Left ventricle myocardium inferior (tissue), 1 donor: ENCODE measurements at places on chromosomes 4 and X. TPM values are rescaled to one million over a fixed set of nuclear protein-coding genes. Genes with fewer than 3 reads are reported as not detected.

DNA sequence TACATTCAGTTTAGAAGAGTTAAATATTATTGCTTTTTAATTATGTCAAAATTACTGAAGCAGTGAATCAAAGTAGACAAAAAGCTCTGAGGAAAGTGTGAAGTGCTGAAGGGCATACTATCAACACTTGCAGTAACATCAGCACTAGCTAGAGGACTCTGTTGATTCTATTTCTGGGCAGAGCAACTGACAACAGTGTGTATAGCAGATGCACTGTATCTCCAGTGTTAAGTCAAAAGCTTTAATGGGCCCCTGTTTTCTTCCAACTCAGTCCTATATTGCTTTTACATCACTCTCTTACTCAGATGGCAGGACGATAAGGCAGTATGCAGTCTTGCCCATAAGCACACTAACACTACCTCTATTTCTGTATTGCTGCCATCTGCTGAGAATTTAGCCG lies 435.2 kb upstream of the AMOT start:
- no peak for DNase-seq

ARHGAP36 gene
- total RNA-seq: not detected

GRCh38 chr4:143351149-143351691 lies 14.5 kb downstream of the GAB1 start:
- DNase-seq: no peak

DNA sequence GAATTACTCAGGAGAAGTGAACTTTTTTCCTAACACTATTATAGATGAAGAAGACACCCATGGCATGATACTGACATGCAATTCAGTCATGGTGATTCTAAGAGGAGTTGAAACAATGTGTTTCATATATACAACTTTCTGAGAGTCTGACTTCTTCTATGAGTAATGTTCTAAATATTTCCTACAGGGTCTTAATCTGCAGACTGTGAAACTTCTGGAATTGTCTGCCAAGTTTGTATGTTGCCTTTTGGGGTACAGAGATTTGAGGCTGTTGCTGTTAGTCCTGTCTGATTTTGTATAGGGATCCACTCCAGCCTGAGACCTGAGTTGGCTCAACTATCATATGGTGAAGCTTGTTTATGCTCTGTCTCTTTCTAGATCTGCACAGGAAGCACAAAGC lies 160.6 kb upstream of the GATB start:
- DNase-seq: no peak

NKRF gene
- total RNA-seq: 3.7 TPM

DNA sequence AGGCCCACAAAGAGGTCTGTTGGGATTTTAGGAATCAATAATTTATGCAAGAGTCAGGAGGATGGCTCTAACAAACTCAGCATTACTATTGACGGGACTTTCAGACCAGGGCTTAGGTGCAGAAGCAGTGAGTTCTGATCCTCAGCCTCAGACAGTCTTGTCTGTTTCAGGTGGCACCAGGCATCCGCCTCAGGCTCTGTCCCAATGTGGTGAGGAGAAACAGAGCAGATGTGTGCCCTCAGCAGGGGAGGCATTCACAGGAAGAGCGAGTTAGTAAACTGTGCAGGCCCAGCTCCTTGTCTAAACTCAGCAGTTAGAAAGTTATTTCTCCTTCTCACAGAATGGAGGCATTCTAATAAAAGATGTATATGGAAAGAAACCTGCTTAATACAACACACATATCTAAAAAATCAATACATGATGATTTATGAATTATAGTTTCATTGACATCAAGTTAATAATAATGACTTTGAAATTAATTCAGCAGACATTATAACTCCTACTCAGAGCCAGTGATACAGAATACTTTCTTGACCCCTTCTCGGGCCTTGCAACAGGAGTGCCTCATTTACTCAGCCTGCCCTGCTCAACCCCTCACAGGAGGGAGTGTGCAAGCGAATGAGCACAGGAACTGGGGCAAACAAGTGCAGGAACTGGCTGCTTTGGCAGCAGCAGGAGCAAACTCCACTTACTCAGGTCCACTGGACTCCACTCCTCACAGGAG lies 202.8 kb upstream of the SMIM31 start:
- no peak for DNase-seq

- DNase-seq: peak; percentile 25
Observed at GRCh38 chr4:142940425-142941330, 94.6 kb upstream of the INPP4B start.

DNA sequence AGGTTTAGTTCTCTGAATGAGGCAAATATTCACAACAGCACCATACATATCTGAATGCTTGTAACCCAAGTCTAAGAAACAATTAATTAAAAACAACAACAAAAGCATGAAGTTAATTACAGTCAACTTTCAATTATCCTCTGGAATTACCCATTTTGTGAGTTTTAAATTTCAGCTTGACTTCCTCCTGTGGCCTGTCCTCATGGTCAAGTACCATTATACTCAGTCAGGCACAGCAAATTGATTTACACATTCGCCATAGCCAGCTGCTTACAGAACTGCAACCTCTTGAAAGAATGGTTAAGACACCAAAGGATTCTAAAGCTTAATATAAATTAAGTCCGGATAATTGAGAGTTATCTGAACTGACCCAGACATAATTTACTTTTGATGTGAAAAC lies 306.5 kb downstream of the CAMK2D start:
- DNase-seq: no peak

F8 gene
- total RNA-seq: 49.7 TPM

- no peak for DNase-seq
Observed at GRCh38 chr4:179278647-179279046, 1836.4 kb upstream of the AGA start.

DNA sequence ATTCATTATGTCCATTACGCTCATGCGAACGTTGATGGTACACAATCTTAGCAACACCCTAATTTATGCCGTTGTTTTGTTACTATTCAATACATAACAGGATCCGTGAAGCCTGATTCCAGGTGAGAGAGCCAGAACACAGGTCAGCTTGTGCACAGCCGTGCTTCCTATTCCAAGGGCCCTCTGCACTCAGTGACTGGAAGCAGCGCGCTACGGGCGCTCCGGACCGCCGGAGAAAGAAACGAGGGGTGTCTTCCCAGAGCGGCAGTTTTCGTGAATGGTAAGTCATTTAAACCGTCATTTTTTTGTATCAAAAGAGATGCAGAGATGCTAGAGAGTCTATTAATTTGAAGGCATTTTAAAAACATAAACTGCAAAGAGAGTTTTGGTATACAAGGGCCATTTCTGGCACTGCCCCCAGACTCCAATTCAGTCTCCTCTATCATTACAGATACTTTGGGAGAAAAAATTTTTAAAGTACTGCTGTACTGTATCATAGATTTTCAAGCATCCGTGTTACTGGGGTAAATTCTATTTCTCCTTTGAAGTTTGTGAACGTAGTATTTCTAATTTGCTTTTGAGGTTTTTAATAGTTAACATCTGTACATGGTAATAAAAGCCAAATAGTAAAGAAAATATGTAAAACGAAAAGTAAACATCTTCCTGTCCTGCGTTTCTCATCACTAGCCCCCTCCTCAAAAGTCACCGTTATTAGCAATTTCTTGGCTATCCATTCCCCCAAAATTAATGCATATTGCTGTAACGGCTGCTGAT lies 6.6 kb downstream of the SLC25A5 start:
- no peak for DNase-seq

DNA sequence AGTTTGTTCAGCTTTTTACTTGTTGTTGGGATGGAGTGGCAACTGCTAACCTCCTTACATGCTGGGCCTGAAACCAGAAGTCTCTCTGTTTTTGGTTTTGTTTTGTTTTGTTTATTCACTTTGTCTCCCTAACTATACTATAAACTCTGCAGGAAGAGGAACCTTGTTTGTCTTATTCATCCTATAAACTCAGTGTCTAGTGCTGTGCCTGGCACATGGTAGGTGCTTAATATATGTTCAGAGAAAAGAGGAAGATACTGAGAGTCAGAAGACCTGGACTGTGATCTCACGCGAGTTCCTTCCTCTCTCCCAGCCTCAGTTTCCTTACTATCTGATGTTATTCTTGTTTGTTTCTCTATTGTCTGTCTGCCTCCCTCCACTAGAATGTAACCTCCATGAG lies 71.3 kb downstream of the PRPS1 start:
- no peak for DNase-seq

GPC4 gene
- 7.1 TPM for total RNA-seq

DNA sequence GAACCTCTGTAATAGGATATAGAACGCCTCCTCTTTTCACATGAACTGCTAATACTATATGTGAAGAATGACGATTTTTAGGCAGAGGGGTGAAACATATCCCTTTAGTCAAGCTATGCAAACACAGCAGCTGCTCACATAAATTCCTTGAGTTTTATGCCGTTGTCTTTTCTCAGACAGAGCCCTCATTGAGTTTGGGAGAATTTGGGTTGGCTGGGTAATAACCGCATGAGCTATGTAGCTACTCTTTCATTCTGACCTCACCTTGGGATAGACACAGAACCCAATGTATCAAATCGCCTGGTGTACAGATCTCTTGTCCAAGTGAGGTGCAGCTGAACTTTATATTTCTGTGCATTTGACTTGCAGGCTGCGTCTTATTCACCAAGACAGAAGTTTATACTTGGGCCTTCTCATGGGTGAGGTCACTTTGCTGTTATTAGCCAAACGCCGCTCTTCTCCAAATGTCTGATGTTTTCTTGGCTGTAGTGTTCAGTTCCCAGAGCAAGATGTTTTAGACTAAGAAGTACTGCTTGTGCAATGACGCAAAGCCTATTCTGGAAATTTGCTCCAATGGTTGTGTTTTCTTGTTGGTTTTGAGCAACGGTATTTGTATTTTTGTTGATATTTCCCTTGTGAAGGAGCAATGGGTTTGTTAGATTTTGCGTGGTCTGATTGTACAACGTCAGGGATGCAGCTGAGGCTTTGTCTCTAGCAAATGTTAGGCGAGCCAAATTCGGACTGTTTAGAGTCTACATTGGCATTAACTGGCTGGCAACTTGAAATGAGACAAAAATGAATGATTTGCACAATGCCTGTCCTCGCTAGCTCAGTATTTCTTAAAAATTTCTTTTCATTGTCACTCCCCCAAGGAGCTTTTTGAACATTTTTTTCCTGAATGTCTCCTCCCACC lies 11.2 kb upstream of the SPARCL1 start:
- no peak for DNase-seq

- no peak for DNase-seq
Observed at GRCh38 chr4:96170198-96170597, 330.3 kb downstream of the PDHA2 start.

DNA sequence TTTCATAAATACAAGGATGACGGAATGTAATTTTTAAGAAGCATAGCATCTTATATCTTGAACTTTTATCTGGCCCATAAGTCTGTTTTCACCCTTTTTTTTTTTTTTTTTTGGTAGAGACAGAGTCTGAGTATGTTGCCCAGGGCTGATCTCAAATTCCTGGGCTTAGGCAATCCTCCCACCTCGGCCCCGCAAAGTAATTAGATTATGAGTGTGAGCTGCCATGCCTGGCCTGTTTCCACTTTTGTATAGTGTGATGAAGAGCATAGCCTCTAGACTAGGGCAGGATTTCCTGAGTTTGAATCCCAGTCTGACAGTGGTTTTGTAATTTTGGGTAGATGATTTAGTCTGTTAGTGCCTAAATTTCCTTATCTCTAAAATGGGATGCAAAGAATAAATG lies 11.0 kb downstream of the STIM2 start:
- DNase-seq: no peak

DNA sequence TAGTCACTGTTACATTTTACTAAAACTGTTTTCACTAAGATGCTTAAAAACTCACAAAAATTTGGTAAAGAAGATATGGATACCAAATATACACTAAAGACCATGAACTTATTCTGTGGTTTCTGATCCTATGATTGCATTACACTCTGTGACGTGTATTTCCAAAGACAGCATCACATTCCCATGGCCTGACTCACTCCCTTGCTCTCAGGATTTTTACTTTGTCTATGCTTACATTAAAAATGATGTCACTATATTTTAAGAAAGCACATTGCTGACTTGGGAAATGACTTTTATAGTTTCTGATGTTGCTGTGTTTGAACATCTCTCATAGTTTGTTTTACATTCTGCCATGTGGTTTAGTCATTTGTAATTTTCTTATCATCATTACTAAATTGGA lies 327.9 kb upstream of the MAGEB18 start:
- no peak for DNase-seq

GRCh38 chr4:168815379-168816345 lies 194.4 kb downstream of the CBR4 start:
- DNase-seq: no peak

PTCHD1 gene
- total RNA-seq: 0.22 TPM

GRCh38 chr4:7988437-7988836 lies 48.8 kb upstream of the AFAP1 start:
- no peak for DNase-seq

- no peak for DNase-seq
Observed at GRCh38 chrX:141989815-141990214, 86.1 kb downstream of the MAGEC1 start.

DNA sequence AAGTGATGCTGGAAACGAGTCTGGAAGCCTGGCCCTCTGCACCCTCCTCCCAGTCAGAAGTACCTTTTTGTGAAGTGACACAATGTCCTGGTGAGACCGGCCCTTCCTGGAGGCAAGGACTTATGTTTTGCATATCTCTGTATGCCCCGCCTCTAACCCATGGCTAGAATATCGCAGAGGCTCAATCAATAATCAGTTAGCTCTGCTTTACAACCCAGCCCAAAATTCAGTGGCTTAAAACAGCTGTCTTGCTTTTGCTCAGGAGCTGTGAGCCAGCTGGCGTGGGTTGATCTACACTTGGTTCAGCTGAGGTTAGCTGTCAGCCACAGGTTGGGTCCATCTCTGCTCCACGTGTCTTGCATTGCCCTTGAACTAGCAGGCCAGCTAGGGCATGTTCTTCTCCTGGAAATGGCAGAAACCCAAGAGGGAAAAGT lies 98.8 kb upstream of the METTL14 start:
- peak; percentile 69 for DNase-seq

- DNase-seq: no peak
Observed at GRCh38 chr4:31964685-31965084, 1244.5 kb downstream of the PCDH7 start.

DNA sequence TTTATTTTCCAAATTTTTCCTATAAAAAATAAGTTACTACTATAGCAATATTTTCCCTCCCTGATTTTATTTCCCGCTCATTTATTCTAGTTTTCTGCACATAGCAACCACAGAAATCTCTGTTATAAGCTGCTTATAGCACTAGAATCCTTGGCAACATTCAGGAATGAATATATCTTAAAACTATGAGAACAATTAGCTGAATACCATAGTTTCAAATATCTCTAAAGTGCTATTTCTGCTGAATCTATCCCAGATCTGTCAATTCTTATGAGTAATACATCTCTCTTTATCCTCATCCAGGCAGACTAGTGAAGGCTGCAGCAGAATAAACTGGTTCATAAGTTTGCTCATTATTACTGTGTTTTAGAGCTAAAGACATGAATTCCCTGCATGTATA lies 622.9 kb upstream of the DIPK2B start:
- no peak for DNase-seq

NEUROG2 gene
- total RNA-seq: not detected

GAGE1 gene
- not detected for total RNA-seq

- DNase-seq: no peak
Observed at GRCh38 chr4:155487210-155487609, 110.4 kb upstream of the MAP9 start.

DNA sequence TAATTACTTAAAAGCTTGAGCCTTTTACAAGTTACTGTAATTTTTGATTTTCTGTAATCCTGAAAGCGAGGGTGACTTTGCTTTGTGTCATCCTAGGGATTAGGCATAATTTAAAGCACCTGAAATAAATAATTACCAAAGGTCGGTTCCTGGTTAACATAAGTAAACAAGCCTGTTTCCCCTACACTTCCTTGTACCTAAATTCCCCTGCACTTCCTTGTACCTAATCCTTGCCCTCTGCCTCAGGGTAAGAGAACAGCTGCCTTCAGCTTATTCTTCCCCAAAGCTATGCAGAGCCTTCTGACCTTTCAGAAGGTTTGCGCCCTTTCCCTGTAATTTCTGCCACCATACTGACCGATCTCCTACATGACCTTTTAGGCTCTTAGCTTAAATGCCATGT lies 166.1 kb upstream of the PDE5A start:
- no peak for DNase-seq
